ENCODE measurements at places on chromosomes 4 and X. TPM values are rescaled to one million over a fixed set of nuclear protein-coding genes. Genes with fewer than 3 reads are reported as not detected.

ETDA gene
- total RNA-seq = not detected

UGT2B15 gene
- not detected for total RNA-seq

ATP2B3 gene
- total RNA-seq = not detected

SPANXB1 gene
- not detected for total RNA-seq

RBMXL3 gene
- not detected for total RNA-seq

CXCL1 gene
- not detected for total RNA-seq

NKX6-1 gene
- total RNA-seq = not detected

RASL11B gene
- 0.17 TPM for total RNA-seq

DSPP gene
- total RNA-seq = not detected

DDIT4L gene
- total RNA-seq = 0.19 TPM

TMSB15A gene
- not detected for total RNA-seq

HS3ST1 gene
- 0.47 TPM for total RNA-seq

ARHGEF6 gene
- total RNA-seq = 85.0 TPM

MAGEA4 gene
- total RNA-seq = not detected

BEX5 gene
- 2.6 TPM for total RNA-seq

Data from activated naive CD8-positive, alpha-beta T cell treated with anti-CD3 and anti-CD28 coated beads, Interleukin-2, amount 10 ng/mL, durations not matched to agents 7 days and 5 days (primary cell).